ENCODE measurements at places on chromosomes 3 and 15. TPM values are rescaled to one million over a fixed set of nuclear protein-coding genes. Genes with fewer than 3 reads are reported as not detected.

The TEX9 gene
- total RNA-seq = 5.5 TPM

The SLC41A3 gene
- total RNA-seq = 40.9 TPM

The TRPM1 gene
- not detected for total RNA-seq

The ZPLD1 gene
- total RNA-seq = not detected

The ACAN gene
- under 0.01 TPM for total RNA-seq

The CTXND1 gene
- not detected for total RNA-seq

The CCDC54 gene
- total RNA-seq = not detected

The NAALADL2 gene
- 19.7 TPM for total RNA-seq

The DNAH1 gene
- 5.0 TPM for total RNA-seq

The PROK2 gene
- not detected for total RNA-seq

The PSTPIP1 gene
- 0.17 TPM for total RNA-seq

The SLC28A1 gene
- total RNA-seq = not detected

The DISP2 gene
- 2.2 TPM for total RNA-seq

The TMCO5A gene
- total RNA-seq = not detected

The ETV5 gene
- total RNA-seq = 36.5 TPM

The SOX14 gene
- total RNA-seq = not detected

The OR5H2 gene
- total RNA-seq = not detected

The SLC12A1 gene
- total RNA-seq = not detected

The MESP2 gene
- 0.58 TPM for total RNA-seq

The CPEB1 gene
- 42.7 TPM for total RNA-seq

The ATP13A5 gene
- total RNA-seq = not detected

The SLC9C1 gene
- not detected for total RNA-seq

The SH3GL3 gene
- 0.29 TPM for total RNA-seq

The KIF15 gene
- total RNA-seq = 1.3 TPM

The GFM1 gene
- total RNA-seq = 52.8 TPM

The SEMA6D gene
- 6.6 TPM for total RNA-seq

The PLSCR5 gene
- total RNA-seq = not detected

The MUC13 gene
- total RNA-seq = not detected

The PROS1 gene
- 25.2 TPM for total RNA-seq

The TMEM158 gene
- 82.2 TPM for total RNA-seq

The SIDT1 gene
- total RNA-seq = not detected

The TPRG1 gene
- total RNA-seq = 0.17 TPM

The VPS18 gene
- 86.2 TPM for total RNA-seq

The SEMA3G gene
- total RNA-seq = under 0.01 TPM

The MNS1 gene
- 3.9 TPM for total RNA-seq

The PLCL2 gene
- 20.5 TPM for total RNA-seq

The LRTM1 gene
- not detected for total RNA-seq

The CYP8B1 gene
- not detected for total RNA-seq

Measured in smooth muscle cell of trachea (primary cell).